Muscle of leg (tissue), 16 donors: ENCODE measurements at places on chromosomes 7 and 10.
A peak's percentile ranks its signal among the peaks of the same experiment; 100 is the strongest.

- no peaks in the 10 kb centered on the region for H3K36me3 ChIP-seq
- DNase-seq, result no peak
- H3K27me3 ChIP-seq, result no peaks in the 10 kb centered on the region
- H3K4me1 ChIP-seq, result no peaks in the 10 kb centered on the region
- H3K4me3 ChIP-seq, result no peak overlapping the region
Observed at GRCh38 chr10:18071591-18071990, 68.6 kb upstream of the CACNB2 start.

DNA sequence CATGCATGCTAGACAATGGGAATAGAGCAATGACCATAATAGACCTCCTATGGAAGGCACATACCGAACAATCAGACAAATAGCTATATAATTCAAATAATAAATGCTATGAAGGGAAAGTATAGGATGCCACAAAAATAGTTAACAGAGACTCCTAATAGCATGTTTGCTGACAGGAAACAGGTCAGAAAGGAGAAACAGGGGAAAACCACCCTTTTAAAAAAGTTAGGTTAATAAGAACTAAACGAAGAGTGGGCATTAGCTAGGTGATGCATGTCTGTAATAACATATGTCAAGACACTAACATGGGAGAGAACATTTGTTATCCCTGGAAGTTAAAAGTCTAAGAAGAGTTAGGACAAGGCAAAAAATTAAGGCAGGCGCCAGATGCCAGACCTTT lies 58.9 kb downstream of the ABI1 start:
- no peaks in the 10 kb centered on the region for H3K27me3 ChIP-seq
- no peak for DNase-seq
- no peaks in the 10 kb centered on the region for H3K36me3 ChIP-seq
- H3K27ac ChIP-seq, result no peak overlapping the region
- H3K4me3 ChIP-seq, result no peak overlapping the region

GRCh38 chr10:115049960-115050359 lies 43.2 kb upstream of the ATRNL1 start:
- H3K27me3 ChIP-seq, result no peaks in the 10 kb centered on the region
- H3K4me1 ChIP-seq, result no peaks in the 10 kb centered on the region
- no peak overlapping the region for H3K4me3 ChIP-seq
- DNase-seq, result no peak
- no peaks in the 10 kb centered on the region for H3K36me3 ChIP-seq

GRCh38 chr10:75528392-75528791 lies 97.0 kb downstream of the LRMDA start:
- H3K4me1 ChIP-seq, result no peaks in the 10 kb centered on the region
- no peak overlapping the region for H3K4me3 ChIP-seq
- H3K27ac ChIP-seq, result no peak overlapping the region
- no peaks in the 10 kb centered on the region for H3K36me3 ChIP-seq

DNA sequence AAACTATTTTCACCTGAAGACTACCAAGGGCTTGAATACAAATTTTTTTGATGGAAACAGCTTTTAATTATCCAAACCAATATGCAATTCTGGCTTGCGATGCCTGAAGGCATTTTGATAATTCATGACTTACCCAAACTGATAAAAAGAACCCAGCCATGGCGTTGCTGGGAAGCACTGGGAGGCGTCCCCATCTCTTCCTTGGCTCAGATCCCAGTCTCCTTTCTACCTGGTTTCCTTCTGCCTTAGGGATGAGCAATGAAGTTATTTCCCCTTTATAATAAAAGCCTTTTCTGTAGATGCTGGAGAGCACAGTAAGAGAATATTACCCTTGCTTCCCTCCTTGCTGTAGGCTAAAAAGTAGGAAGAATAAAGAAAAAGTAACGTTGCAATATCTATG lies 129.1 kb upstream of the ANK3 start:
- no peaks in the 10 kb centered on the region for H3K4me1 ChIP-seq
- no peaks in the 10 kb centered on the region for H3K36me3 ChIP-seq
- DNase-seq, result no peak
- no peaks in the 10 kb centered on the region for H3K27me3 ChIP-seq
- no peak overlapping the region for H3K27ac ChIP-seq
- H3K4me3 ChIP-seq, result no peak overlapping the region

DNA sequence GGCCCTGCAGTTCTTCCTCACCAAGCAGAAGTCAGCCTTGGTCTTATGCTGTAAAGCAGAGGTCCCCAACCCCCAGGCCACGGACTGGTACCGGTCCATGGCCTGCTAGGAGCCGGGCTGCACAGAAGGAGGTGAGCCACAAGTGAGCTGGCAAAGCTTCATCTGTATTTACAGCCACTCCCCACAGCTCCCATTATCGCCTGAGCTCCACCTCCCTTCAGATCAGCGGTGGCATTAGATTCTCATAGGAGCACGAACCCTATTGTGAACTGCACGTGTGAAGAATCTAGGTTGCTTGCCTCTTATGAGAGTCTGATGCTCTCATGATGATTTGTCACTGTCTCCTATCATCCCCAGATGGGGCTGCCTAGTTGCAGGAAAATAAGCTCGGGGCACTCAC lies 87.6 kb upstream of the NEBL start:
- no peak overlapping the region for H3K4me3 ChIP-seq
- DNase-seq, result no peak
- H3K36me3 ChIP-seq, result no peaks in the 10 kb centered on the region
- no peaks in the 10 kb centered on the region for H3K4me1 ChIP-seq
- no peaks in the 10 kb centered on the region for H3K27me3 ChIP-seq

GRCh38 chr10:31936086-31936485 lies 7.5 kb upstream of the ARHGAP12 start:
- no peak overlapping the region for H3K27ac ChIP-seq
- no peak for DNase-seq
- no peak overlapping the region for H3K4me3 ChIP-seq
- H3K27me3 ChIP-seq, result no peaks in the 10 kb centered on the region

DNA sequence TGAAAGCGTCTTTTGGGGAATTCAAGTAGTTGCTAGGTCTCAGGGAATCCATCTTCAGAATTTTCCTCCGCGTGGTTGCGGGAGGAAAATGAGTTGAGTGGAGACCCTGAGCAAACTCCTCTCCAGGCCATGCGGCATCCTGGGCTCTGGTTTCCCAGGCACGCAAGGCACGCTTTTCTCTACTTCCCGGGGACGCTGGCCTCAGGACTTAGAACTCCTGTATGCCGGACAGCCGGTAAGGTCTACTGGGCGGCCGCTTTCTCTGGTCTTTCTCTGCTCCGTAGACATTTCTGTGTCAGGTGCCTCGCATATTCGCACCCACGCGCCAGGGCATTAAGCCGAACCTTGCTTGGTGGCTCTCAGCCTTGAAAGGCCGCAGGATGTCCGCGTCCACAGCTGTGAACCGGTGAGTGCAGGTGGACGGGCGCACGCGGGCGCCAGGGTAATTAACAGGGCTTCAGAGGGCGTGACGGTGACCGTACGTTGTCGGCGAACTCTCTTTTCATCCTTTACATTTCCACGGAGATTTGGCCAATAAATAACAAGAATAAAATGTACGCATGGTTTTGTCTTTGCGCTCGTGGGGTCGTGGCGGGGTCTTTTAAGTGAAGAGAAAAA lies 992 bp upstream of the RBM20 start:
- no peak overlapping the region for H3K27ac ChIP-seq
- DNase-seq, result no peak
- peak overlapping the region; percentile 52 for H3K4me3 ChIP-seq
- H3K27me3 ChIP-seq, result peaks cover 47% of the 10 kb centered on the region
- H3K36me3 ChIP-seq, result no peaks in the 10 kb centered on the region

- peak; percentile 63 for DNase-seq
- H3K36me3 ChIP-seq, result peaks cover 42% of the 10 kb centered on the region
- H3K4me1 ChIP-seq, result peaks cover 4% of the 10 kb centered on the region
- H3K27me3 ChIP-seq, result no peaks in the 10 kb centered on the region
- no peak overlapping the region for H3K27ac ChIP-seq
Observed at GRCh38 chr7:94429153-94429552, 34.5 kb downstream of the COL1A2 start.

DNA sequence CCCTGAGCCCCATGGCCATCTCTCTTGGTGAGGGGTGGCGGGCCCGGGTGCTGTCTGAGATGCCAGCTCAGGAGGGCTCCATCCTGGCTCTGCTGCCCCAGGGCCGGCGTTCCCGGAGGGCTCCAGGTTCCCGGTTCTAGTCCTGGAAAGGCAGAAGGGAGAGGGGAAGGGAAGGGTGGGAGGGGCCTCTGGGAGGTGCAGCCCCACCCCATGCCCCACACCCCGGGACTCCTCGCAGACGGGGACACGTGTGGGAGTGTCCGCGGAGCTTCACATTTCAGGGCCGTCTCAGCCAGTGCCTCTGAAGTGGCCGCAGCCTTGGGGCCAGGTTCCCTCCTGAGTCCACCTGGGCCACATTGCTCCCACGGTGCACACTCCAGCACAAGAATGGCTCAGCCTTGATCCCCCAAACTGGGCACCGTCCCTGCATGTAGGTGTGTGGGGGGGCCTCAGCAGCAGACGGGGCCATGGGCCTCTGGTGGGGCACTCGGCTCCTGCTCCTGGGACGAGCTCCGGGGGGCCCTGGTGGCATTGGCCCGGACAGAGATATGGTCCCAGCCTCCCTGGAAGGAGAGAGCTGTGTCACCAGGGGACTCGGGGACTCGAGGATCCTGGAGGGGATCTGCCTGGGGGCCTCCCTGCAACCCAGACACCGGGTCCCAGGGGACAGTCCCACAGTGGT lies 5.8 kb downstream of the BHLHA15 start:
- peaks cover 4% of the 10 kb centered on the region for H3K4me1 ChIP-seq
- DNase-seq, result no peak
- peaks cover 17% of the 10 kb centered on the region for H3K36me3 ChIP-seq
- H3K27me3 ChIP-seq, result no peaks in the 10 kb centered on the region
- H3K4me3 ChIP-seq, result no peak overlapping the region

GRCh38 chr10:117673230-117674010 lies 130.9 kb downstream of the EMX2 start:
- no peaks in the 10 kb centered on the region for H3K36me3 ChIP-seq
- H3K4me1 ChIP-seq, result no peaks in the 10 kb centered on the region
- H3K4me3 ChIP-seq, result no peak overlapping the region
- peaks cover 8% of the 10 kb centered on the region for H3K27me3 ChIP-seq
- H3K27ac ChIP-seq, result no peak overlapping the region

DNA sequence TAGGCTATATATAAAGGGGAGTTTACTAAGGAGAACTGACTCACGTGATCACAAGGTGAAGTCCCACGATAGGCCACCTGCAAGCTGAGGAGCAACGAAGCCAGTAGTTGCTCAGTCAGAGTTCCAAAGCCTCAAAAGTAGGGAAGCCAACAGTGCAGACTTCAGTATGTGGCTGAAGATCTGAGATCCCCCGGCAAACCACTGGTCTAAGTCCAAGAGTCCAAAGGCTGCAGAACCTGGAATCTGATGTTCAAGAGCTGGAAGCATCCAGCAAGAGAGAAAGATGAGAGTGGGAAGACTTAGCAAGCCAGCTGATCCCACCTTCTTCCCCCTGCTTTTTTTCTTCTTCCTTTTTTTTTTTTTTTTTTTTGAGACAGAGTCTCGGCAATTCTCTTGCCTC lies 27.0 kb upstream of the GSDME start:
- no peak for DNase-seq
- no peak overlapping the region for H3K4me3 ChIP-seq
- H3K27me3 ChIP-seq, result no peaks in the 10 kb centered on the region

GRCh38 chr10:89516149-89516832 lies 19.1 kb downstream of the SLC16A12 start:
- no peaks in the 10 kb centered on the region for H3K36me3 ChIP-seq
- peak overlapping the region; percentile 60 for H3K27ac ChIP-seq
- peak; percentile 80 for DNase-seq
- H3K27me3 ChIP-seq, result no peaks in the 10 kb centered on the region
- H3K4me1 ChIP-seq, result peaks cover 10% of the 10 kb centered on the region

GRCh38 chr7:53604201-53604600 lies 568.8 kb downstream of the POM121L12 start:
- no peaks in the 10 kb centered on the region for H3K4me1 ChIP-seq
- peak; percentile 3 for DNase-seq
- H3K36me3 ChIP-seq, result no peaks in the 10 kb centered on the region
- H3K4me3 ChIP-seq, result no peak overlapping the region
- H3K27ac ChIP-seq, result no peak overlapping the region

- no peaks in the 10 kb centered on the region for H3K36me3 ChIP-seq
- DNase-seq, result no peak
- no peak overlapping the region for H3K4me3 ChIP-seq
- H3K27me3 ChIP-seq, result no peaks in the 10 kb centered on the region
Observed at GRCh38 chr7:40733114-40733513, 598.3 kb downstream of the SUGCT start.

DNA sequence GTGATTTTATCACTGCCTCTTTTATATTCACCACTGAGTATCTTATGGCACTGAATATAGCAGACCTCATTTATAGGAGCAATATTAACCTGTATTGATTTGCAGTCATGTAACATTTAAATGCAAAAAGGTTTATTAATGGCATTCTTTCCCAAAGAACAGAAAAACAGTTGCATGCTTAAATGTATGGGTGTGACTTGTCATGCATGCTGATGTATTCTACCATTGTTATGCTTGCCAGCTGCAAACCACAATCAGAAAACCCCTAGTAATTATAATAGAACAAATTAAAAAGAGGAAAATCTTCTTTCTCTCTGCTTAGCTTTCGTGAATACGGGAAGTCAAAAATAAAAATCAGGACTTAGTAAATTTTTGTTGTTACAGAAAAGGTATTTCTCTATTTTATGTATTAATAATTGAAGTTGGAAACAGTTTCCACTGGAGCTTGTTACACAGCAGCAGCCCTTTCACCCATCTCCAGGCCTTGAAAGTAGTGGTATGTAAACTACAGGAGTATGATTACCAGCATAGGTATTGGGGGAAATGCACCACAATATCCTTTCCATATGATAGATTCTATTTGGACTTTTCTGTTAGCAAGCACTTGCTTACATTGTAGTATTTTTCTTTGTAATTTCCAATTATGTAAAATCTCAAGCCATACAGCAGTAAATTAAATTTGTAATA lies 147.4 kb upstream of the TEX47 start:
- H3K4me3 ChIP-seq, result no peak overlapping the region
- no peaks in the 10 kb centered on the region for H3K27me3 ChIP-seq
- no peak for DNase-seq
- no peaks in the 10 kb centered on the region for H3K4me1 ChIP-seq
- H3K36me3 ChIP-seq, result no peaks in the 10 kb centered on the region

DNA sequence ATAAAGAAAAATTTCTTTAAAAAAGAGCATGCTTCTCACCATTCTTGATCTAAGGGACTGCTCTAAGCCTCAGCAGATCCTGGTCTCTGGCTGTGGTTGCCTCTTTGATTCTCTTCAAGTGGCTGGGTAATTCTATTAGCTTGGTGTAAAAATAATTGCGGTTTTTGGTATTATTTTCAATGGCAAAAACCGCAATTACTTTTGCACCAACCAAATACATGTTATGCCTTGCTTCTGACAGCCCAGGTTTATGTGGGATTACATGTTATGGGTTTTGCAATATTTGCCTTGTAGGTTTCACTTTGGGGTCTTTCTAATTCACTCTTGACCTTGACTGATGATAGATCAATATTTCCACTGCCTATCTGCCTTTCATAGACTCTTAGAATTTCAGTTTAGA lies 20.0 kb upstream of the CREB5 start:
- DNase-seq, result no peak
- H3K4me1 ChIP-seq, result no peaks in the 10 kb centered on the region
- H3K27ac ChIP-seq, result no peak overlapping the region
- H3K4me3 ChIP-seq, result no peak overlapping the region

- no peak overlapping the region for H3K27ac ChIP-seq
- peaks cover 4% of the 10 kb centered on the region for H3K27me3 ChIP-seq
- no peaks in the 10 kb centered on the region for H3K36me3 ChIP-seq
- DNase-seq, result no peak
Observed at GRCh38 chr10:12048547-12048946, 5.9 kb upstream of the UPF2 start.

- H3K27me3 ChIP-seq, result no peaks in the 10 kb centered on the region
- H3K4me3 ChIP-seq, result no peak overlapping the region
- no peaks in the 10 kb centered on the region for H3K4me1 ChIP-seq
- H3K27ac ChIP-seq, result no peak overlapping the region
Observed at GRCh38 chr7:30584965-30585364, 9.7 kb upstream of the GARS1 start.

- no peak overlapping the region for H3K4me3 ChIP-seq
- no peaks in the 10 kb centered on the region for H3K36me3 ChIP-seq
- H3K4me1 ChIP-seq, result no peaks in the 10 kb centered on the region
Observed at GRCh38 chr7:46191776-46192175, 270.7 kb upstream of the IGFBP3 start.
